ENCODE measurements at places on chromosomes 3 and 15.

DNA sequence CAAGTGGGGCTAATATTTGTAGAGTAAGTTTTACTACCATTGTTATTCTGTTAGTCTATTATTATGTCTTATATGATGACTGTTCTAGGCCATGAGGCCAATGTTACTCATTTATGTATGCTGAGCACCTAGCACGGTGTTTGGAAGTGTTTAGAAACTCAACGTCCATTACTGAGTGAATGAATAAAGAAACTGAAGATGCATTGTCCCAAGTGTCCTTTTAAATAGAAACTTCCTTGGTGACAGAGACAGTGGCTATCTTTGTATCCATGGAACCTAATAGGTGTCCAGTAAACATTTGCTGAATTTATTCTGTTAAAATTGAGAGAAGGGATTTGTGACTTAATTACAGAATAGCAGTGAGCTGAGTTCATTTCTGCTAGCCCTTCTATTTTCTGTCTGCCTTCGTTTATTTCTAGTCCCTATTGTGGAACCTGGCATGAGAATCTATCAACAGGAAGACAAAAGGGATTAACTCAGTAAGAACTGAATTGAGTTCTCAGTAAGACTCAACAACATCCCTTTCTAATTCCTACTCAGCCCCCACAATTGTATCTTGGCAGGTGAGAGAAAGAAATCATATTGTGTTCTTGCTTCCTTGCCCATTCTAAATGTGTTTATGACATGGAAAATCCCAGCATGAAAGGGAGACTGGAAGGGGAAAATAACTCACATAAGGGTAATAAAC is 246.6 kb upstream of the LRRC3B start:
- no peak for DNase-seq

DNA sequence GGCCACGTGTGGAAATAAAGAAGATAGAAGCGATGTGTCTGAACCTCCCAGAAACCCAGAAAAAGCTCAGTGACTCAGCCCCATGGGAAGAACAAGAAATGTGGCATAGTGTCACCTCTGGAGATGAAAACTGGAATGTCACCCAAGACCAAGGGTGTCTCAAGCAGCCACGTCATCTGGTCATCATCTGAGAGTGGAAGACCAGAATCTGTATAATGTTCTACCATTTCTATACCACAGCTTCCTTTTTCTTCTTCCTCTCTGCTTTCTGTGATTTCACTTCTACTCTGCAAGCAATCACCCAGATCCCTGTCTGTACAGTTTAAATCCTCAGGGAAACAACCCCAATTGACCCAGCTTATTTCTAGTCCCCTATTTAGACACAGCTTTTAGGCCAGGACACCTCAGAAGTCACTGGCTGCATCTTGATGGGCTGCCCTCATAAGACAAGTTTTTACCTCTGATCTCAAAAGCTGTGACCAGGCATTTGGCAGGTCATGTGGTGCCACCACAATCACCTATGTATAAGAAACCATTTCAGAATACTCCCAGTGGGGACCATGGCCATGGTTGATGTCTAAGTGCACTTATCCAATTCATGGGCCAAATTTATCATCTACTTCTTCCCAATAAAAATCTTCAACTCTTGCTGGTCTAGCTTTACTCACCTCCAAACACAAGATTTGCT is 278.5 kb upstream of the UMPS start:
- DNase-seq: no peak

DNA sequence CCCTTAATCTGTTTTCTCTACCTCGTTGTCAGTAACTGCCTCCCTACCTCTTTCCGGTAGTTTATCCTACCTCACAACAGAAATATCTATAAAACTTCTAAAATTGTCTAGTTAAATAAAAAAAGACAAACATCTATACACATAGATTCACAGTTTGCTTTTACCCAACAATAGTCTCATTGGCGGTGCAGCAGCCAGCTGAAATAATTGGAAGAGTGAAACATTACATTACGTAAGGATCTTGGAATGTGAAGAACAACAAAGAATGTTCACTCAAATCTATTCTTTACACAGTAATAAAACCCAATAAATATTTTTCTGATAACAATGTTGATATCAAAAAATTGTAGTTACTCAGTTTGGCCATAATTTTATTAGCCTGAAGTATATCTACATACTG is 115.5 kb upstream of the ARPP21 start:
- DNase-seq: no peak

DNA sequence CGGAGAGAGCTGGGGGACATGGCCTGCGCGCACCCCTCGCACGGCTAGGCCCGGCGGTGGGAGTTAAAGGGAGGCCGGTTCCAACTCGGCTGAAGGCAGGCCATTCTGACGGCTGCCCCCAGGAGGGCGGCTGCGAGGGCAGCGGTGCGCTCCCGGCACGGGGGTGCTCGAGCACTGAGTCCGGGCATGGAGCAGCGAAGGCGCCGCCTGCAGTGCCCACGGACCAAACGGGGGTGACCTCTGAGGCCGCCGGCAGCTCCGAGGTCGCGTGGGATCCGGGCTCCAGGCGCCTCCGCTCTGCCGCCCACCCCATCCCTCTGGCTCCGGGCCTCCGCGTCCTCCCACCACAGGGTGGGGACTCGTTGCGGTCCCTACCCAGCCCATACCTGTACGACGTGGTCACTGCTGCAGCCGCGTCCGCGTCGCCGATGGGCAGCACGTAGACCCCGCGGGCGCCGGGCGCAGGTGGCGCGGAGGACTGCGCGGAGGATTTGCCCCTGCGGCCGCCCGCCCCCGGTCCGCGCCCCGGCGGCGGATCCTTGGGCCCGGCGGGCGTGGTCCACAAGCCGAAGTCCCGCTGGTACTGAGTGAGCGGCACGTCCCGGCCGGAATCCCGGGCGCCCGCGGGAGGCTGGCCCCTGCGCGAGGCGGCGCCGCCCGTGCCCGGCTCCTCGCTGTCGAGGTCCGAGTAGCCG is 469 bp downstream of the MAP6D1 start:
- DNase-seq: peak; percentile 70

DNA sequence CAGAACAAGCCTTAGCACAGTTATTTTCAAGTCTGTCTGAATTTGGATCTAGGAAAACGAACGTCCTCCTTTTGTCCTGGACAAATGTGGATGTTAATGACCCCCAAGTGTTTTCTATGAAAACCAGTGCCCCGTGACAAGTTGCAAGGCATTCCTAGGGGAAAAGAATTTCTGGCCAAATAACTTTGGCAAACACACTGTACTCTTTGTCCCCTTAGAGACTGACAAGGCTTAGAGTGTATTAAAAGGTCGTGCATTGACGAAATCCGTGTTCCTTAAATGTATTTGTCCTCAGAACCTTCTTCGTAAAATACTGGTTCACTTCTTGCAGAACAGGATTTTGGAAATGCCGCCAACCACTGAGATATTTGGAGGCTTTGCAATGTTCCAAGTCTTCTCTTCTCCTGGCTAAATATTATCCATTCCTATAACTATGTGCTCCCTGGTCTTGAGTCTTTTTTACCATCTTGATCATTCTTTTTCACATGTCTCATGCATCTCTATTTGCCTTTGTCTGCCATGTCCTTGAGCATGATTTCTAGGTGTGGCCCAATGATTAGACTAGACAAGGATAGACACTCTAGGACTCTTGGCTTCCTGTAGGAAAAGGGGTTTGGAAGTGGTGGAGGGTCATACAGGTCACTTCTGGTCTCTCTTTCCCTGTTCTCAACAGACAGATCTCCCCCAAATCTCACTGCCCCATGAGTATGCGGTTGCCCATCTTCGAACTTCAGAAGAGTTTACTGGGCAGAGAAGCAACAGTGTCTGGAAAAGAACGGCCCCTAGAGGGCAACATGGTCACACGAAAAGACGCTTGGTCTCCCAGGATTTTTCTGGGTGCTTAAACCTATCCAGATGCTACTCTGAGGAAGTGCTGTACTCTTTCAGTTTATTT is 117.5 kb downstream of the EDEM1 start:
- DNase-seq: peak; percentile 64

DNA sequence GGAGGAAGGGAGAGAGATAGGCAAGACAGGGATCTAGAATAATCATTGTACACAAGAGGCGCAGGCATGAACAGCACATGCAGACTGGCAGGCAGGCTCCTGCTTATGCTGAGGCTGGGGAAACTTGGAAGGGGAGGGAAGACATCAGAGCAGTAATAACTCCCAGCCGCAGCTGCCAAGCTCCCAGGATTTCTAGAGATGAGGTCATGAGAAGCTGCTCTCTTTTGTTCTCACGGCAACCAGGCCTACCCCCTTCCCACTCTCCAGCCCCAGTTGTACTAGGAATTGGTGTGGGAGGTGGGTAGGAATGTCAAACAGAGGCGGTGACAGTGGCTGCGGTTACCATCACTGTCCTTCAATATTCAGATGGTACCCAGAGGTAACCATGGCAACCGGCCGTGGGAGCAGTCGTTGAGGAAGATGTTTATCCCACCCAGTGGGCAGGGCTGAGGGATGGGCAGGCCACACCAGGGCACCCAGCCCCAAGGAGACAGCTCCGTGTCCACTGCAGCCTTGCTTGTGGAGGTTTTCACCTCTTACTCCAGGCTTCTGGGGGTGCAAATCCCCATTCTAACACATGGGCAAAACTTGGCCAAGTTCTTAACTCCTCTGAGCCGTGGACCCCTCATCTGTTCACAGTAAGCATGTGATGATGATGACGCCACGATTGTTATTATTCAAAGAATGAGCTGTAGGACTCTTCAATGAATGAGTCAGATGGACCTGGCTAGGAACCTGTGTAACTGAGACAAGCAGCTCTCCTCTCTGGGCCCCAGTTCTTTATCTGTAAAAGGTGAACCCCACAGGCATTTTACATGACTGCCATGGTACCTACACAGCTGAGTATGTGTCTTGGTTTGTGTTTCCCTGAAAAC is 360.8 kb upstream of the PROK2 start:
- no peak for DNase-seq

DNA sequence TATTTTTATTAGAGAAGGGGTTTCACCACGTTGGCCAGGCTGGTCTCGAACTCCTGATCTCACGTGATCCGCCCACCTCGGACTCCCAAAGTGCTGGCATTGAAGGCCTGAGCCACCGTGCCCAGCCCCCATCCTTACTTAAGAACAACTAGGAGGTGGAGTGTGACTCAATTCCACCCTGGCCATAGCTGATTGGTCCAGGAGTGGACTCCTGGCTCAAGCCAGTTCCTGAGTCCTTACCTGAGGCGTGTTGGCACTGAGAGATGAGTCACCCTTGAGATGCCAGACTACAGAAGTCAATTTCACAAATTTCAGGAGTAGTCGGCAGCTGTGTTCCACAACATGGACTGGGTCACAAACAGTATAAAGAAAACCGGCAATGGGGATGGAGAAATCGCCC is 124.2 kb downstream of the SHQ1 start:
- DNase-seq: no peak

- DNase-seq: no peak
Observed at GRCh38 chr3:20539666-20540065, 353.7 kb upstream of the SGO1 start.

DNA sequence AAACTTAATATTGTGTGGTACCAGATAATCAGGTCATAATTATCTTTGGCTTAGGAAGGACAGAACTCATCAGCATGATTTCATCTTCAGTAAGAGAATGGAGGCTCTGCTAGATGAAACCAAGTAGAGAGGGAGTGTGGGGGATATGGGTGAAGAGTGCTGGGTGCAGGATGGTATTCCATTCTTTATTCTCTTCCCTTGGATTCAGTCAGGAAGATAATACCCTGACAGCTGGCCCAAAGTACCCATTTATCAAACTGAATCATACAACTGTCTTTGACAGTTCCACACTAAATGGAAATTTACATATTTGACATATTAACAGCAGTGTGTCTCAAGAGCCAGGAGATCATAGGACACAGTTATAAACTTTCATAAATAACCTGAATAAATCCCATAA is 44.7 kb downstream of the GOLIM4 start:
- no peak for DNase-seq

GRCh38 chr3:90076136-90076535 is 968.7 kb downstream of the EPHA3 start:
- DNase-seq: no peak

DNA sequence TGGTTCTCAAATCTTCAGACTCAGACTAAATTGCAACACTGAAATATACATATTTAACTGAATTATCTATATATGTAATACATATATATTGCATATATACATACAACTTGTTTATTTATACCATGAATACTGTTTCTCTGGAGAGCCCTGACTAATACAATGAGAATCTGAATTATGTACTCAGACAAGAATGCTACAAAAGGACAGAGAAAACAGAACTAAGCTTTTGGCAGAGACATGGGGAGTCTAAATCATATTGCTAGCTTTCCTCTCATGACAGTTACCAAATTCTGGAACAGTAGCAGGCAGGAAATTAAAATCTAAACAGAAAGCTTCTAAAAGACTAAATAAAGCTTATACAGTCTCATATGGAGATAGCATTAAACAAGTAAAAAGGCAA is 142.4 kb upstream of the KCNMB2 start:
- no peak for DNase-seq

DNA sequence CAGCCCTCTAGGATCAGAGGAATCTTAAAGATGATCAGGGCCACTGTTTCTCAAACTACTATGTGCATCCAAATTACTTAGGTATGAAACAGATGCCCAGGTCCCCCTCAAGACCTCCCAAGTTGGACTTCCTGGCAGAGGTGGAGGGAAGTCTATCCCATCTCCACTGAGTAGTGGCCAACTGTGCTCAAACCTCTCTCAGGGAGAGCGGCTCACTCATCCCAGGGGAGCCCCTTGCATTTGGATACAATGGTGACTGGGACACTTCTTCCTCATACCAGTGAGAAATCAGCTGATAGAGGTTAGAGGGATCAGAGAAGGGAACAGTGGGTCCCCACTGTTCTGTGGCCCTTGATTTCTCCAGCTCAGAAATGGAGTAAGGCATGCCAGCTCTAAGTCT is 8.7 kb upstream of the WNT7A start:
- no peak for DNase-seq

GRCh38 chr3:60086811-60087210 is 1037.0 kb upstream of the CFAP20DC start:
- no peak for DNase-seq

GRCh38 chr15:80474224-80475215 is 70.3 kb downstream of the ARNT2 start:
- DNase-seq: no peak

GRCh38 chr15:48806151-48806550 is 4.7 kb downstream of the CEP152 start:
- DNase-seq: no peak

DNA sequence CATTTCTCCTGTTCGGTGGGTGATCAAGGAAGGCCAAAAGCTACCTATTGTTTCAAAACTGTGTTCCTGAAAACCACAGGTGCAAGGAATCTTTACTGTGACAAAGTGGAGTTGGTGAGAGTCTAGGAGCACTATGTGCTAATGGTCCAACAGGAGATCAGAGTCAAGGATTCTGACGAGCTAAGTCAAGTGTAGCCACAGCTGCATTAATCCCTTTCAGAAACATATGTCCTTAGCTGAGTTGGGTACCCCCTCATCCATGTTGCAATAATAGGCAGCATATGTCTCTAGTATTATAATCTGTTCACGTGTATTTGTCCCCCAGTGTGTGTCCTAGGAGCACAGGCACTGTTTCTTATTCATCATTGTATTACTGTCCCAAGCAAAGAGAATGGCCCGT is 1.7 kb downstream of the VPS39 start:
- DNase-seq: no peak

DNA sequence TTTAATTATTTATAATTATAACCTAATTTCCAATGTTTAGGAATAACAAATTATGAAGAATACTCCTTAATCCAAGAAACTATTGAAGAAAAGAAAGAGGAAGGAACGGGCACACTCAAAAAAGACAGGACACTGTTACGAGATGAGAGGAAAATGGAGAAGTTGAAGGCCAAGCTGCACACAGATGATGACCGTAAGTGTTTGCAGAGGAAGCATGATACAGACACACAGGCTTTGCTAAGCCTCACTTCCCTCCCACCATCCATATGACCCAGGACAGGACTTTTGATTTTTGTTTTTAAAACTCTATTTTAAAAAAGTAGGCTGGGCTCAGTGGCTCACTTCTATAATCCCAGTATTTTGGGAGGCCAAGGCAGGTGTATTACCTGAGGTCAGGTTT is 389.4 kb upstream of the TPM1 start:
- no peak for DNase-seq
